Memory B cell (primary cell): ENCODE measurements at places on chromosomes 1 and 21.

DNA sequence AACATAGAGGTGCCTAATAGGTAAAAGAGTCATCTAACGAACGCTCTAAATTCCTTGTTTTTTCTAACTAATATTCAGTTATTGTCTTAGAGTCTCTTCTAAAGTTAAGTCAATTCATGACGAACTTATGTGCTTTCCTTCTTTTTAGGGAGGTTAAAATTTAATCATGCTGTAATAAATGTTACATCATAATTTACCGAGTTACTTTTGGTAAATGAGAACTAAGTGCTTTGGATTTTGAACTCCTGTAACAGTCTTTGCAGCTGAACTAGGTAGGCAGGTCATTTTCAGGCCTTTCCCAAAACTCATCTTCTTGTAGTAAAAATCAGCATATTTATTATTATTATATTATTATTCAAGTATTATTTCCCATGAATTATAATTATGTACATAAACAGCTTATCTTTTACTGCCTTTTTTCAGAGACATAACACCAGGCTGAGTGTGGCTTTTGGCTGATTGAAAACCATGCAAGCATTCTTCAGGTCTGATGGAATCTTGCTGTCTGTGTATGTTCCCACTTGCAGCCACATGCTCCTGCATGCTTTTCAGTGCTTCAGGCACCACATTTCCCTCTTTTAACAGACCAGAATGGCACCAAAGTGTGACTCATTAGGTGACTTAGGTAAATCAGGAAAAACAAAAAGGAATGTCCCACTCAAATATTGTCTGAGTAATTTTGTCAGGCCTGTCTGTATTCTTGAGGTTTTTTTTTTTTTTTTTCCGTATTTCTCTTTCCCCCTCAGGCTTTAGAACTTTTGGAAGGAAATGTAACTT lies 81.0 kb upstream of the CD55 start:
- no peak for DNase-seq

GRCh38 chr1:51421964-51422363 lies 91.6 kb upstream of the TTC39A start:
- DNase-seq: no peak

- DNase-seq: no peak
Observed at GRCh38 chr1:225004396-225004795, 74.9 kb downstream of the DNAH14 start.

- DNase-seq: no peak
Observed at GRCh38 chr1:66711420-66711819, 40.8 kb upstream of the DYNLT5 start.

GRCh38 chr1:213176341-213176740 lies 125.3 kb downstream of the RPS6KC1 start:
- no peak for DNase-seq

DNA sequence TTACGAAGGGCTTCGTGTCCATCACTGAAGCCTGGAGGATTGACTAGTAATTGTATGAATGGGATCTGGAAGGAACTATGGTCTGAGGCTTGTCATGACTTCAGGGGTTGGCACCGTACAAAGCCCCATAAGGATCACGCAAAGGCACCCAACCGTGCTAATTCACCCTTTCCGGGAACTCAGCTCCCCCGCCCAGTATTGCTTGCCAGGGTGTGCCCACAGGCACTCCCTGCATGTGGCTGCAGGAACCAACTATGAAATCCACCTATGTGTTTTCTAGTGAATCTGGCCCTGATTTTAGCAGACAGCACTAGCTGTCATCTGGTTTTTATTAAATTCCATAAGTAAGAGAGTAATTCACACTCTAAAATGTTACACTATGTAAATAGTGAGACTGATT lies 139.2 kb downstream of the TM2D1 start:
- DNase-seq: no peak

- DNase-seq: no peak
Observed at GRCh38 chr1:35603941-35604340, 30.8 kb downstream of the TFAP2E start.

- no peak for DNase-seq
Observed at GRCh38 chr1:7508052-7508933, 262.8 kb upstream of the VAMP3 start.

DNA sequence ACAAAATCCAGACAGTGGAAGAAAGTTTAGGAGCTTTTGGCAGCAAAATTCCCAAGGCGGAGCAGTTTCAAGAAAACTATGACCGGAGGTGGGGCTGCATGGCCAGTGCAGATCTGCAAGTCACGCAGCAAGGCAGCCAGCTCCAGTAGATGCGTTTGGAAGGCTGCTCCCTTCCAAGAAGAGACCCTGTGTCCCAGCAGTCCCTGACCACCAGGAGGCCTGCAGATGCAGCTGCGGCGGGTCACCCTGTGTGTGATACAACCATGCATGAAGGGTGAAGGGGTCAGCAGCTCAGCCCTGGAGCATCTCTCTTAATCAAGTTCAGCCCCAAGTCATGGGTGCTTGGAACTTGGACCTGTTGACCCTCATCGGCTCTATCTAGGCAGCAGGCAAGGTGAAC lies 29.3 kb downstream of the GPR157 start:
- DNase-seq: no peak

DNA sequence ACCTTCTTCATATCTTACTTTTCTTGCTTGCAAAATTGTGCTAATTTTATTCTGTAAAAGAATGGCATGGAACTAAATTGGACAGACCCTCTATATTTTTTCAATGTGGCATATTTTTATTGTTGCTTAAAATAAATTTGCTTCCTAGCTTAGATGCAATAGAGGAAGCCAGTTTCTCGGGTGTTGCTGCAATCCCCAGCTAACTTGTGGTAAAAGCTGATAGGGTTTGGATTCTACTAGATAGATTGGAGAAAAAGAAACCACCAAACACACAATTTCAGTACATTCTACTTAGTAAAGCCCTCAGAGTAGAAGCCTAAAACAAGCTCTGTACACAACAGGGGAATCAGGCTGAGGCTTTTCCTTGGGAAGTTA lies 49.5 kb upstream of the GCLM start:
- DNase-seq: no peak

GRCh38 chr1:230232371-230232771 lies 165.3 kb downstream of the GALNT2 start:
- no peak for DNase-seq

DNA sequence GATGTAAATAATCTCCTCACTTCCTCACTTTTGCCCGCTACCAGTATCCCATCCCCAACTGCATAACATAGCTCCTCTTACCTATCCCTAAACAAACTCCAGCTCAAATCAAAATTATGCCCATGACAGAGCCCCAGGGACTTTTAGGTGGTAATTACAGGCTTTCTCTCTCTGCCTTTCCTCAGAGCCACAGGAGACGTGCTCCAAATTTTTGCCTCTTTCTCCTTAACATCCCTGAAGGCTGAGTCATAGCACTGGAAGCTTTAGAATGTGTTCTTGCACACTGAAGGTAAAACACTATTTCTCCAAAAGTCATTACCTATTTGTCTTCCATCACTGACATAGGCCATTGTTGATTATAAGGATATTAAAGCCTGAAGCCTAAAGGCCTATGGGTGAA lies 263.5 kb upstream of the PLD5 start:
- no peak for DNase-seq

DNA sequence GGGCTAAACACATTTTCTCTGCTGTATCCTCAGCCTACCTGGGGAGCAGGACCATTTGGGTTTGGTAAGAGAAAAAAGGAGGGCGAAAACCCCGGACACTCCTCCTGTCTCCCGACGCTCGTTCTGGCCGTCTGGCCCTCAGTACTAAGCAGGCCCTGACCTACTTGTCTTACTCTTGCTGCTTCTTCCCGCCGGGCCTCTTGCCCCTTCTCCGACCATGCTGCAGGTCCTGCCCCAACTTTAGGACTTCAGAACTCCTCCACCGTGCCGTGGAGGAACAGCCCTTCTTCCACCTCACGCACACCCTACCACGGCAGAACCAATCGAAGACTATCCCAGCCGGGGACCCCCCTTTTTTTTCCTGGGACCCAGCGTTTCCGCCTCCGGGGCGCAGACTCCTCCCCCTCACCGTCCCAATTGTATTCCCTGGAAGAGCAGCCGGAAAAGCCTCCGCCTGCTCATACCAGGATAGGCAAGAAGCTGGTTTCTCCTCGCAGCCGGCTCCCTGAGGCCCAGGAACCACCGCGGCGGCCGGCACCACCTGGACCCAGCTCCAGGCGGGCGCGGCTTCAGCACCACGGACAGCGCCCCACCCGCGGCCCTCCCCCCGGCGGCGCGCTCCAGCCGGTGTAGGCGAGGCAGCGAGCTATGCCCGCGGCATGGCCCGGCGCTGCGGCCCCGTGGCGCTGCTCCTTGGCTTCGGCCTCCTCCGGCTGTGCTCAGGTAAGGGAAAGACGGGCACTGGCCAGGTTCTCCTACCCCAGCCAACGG lies at the start of gene CHRNB2:
TSS of gene CHRNB2 (plus strand) at position 393 of the 771 bp plus-strand sequence. CDS start at position 660, 267 bp downstream.
- peak; percentile 69 for DNase-seq

DNA sequence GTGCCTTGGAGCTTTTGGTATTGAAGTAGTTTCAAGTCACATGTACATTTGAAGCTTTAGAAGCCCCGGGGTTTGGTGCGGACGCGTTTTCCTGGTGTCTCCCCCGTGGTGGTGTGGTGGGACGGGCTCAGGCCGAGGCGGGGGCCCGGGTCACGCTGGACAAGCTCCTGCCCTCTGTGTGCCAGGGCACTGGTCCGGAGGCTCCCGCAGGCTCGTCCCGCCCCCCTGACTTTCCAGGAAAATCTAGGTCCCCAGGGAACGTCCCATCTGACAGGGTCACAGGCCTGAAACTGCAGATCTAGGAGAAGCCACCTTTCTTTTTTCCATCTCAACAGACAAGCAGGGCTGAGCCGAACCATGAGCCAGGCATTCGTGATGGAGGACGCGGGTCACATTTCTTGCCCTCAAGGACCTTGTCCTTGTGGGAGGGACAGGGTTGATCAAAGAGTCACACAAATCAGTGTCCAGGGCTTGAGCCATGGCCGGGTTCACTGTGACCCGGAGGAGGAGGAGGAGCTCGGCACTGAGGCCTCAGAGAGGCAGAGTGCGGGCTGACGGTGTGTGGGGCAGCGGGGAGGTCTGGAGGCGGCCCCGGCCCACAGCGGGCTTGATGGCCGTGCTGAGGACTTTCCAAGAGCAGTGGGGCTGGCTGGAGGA lies 1.6 kb downstream of the DMRTB1 start:
- no peak for DNase-seq

DNA sequence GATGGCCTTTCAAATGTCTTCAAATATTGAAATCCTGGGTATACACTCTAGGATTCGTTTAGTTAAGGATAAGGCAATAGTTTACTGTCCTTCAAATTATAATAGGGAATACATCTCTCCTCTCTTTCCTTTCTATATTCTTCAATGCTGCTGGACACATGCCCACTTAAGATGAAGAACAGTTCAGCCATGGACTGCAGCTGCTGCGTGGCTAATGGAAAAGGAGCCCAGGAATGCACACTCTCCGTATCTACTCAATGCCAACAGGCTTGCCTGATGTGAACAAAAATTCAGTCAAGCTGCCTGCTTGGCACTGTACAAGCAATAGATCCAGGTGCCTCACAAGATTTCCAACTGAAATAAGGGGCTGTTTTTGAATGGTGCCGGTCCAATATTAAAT lies 321.2 kb upstream of the LYPLAL1 start:
- no peak for DNase-seq

DNA sequence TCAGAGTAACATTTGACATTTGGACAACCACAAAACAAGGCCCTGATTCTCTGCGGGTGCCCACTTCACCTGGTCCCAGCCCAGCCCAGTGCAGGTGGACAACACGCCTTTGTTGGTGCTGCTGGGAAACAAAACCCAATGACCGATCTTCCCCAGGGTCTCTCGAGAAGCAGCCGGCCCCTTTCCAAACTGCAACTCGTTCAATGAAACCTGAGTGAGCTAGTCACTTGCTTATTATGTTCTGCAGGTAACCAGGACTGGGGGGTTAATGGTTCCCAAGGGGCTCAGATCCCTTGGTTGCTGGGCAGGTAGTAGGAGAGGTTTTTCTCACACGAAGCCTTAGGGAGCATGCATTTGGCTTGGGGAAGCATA lies 42.9 kb downstream of the ABCG1 start:
- no peak for DNase-seq

DNA sequence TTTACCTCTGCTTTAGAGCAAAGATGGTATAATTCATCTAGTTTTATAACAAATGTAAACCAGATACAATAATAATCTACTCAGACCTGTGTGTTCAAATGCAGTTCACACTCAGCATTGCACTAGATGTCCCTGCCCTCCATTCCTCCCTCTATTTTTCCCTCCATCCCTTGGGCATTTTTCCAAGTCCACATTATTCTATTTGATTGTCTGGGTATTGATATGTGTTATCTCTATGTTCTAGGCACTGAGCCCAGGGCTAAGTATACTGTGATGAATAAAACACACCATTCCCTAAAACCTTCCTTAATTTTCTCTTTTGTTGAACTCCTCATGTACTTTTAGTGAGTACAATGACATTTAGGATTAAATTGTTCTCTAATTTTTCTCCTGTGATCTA lies 66.2 kb upstream of the HMCN1 start:
- no peak for DNase-seq

DNA sequence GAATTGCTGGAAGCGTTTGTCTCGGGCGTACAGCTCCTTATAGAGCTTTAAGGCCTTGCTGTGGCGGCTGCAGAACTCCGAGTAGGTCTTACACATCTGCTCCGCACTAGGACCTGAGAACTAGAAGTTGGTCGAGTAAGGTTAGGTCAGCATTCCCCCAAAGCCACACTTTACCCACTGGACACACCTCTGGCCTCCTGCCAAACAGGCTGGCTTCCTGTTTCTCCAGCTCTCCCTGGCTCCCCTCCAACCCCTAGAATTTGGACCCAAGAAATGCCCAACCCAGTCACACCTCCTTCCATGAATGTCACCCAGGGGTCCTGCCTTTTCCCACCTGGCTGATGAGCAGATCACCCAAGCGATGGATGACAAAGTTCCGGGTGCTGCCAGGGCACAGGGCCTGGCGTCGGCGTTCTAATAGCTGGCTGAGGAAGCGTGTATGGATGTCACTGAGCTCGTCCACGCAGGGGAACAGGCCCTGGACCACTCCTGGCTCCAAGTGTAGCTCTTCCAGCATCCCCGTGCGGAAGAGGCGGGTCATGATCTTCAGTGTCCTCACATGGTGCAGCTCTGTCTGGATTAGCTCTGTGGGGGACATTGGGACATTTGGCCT lies 15.6 kb downstream of the ARHGEF2 start:
- no peak for DNase-seq

DNA sequence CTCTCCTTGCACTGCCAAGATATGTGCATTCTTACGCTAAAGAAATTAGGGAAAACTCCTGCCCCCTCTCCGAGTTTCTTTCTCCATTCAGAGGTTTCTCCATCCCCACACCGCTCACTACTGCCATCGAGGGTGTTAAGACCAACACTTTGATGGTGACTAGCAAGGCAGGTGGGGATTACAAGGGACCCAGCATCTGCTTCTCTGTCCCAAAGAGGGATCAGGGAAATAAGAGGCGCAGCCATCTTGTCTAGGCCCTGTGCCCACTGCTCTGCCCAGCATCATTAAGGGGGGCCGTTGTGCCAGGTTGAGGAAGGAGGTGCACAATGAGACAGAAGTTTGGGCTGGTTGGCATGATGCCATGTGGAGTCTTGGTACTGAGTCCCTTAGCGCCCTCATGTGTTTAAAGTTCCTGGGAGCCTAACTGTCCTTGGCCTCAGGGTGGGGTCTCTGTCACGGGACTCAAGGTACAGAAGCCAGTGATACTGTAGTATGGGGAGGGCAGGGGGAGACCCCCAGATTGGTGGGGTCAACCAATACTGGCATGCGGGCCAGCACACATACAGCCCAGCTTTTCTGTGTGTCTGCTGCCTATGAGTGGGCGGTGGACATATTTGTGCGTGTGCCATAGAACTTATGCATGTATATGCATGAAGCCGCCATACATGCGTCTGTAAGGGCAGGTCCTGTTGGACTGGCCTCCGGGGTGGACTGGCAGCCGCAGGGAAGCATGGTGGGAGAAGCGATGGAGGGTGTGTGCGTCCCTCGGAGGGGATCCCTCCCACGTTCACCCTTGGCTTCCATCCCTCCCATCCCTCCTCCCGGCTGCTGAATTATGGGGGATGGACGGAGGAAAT lies 5.5 kb downstream of the EFNA3 start:
- DNase-seq: no peak
